H7 (cell line): ENCODE measurements at places on chromosomes 4 and X.
A peak's percentile ranks its signal among the peaks of the same experiment; 100 is the strongest.

- DNase-seq, result no peak
Observed at GRCh38 chr4:98110214-98110613, 33.1 kb downstream of the STPG2 start.

GRCh38 chr4:10131202-10131601 lies 14.6 kb upstream of the WDR1 start:
- no peak for DNase-seq

- no peak for DNase-seq
Observed at GRCh38 chr4:176864238-176864637, 71.5 kb upstream of the VEGFC start.

DNA sequence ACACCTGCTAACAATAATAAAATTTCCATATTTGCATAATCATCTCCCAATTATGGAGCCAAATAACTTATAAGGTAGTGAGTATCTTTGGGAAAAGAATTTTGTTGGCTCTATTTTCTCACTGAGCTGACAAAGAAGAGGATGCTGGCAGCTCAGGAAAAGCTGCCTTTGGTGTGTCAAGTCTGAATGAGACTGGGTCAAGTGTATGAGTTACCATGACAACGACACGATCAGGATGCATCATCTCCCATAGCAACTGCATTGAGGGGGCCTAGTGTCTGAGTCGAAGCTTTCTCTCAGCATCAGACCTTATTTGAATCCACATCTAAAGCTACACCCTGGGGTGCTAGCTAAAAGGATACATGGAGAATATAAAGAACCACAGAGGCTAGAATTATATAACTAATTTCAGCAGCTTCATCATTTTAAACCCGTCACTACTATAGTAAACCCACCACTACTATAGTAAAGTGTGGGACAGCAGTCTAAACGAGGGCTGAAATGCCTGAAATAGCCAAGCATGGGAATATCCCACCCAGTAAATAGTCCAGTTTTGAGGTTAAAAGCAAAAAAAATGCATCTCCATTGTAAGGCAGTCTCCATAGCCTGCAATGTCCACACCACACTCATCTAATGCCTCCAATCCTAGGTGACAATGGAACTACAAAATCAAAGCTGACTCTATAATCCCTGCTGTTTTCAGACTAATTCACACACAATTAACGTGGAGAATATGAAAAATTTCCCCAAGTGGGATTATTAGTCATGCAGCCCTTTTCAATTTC lies 16.0 kb downstream of the GSPT2 start:
- DNase-seq, result no peak

GRCh38 chr4:33882246-33882990 lies 2361.9 kb downstream of the ARAP2 start:
- no peak for DNase-seq

GRCh38 chr4:2451036-2451520 lies 17.8 kb upstream of the RNF4 start:
- DNase-seq, result peak; percentile 50

- DNase-seq, result no peak
Observed at GRCh38 chr4:185811509-185812364, at the start of gene SORBS2. SORBS2 (minus strand) TSS chr4:185812194; CDS start chr4:185690571, 121,623 bp downstream.

DNA sequence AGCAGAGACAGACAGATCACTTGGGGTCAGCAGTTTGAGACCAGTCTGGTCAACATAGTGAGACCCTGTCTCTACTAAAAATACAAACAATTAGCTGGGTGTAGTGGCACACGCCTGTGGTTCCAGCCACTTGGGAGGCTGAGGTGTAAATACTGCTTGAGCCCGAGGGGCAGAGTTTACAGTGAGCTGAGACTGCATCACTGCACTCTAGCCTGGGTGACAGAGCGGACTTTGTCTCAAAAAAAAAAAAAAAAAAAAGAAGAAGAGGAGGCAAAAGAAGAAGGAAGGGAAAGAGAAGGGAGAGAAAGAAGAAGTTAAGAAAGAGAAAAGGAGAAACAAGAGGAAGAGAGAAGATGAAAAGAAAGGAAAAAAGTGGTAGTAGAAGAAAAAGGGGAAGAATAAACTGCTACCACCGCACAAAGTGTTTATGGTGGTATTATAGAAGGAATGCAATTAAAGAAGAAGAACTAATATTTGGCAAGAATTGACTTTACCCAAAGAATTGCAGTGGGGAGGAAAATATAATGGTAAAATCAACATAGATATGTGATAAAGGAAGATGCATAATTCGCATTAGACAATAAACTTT lies 19.6 kb upstream of the NSUN7 start:
- DNase-seq, result no peak

- no peak for DNase-seq
Observed at GRCh38 chrX:12768491-12768890, 22.7 kb upstream of the PRPS2 start.

DNA sequence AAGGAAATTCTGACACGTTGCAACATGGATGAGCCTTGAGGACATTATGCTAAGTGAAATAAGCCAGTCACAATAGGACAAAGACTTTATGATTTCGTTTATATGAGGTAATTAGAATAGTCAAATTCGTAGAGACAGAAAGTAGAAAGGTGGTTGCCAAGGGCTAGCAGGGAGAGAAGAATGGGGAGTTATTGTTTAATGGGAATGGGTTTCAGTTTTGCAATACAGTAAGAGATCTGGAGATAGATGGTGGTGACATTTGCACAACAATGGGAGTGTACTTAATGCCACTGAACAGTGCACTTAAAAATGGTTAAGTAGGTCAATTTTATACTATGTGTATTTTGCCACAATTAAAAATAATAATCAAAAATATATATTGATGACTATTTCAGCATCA lies 43.4 kb upstream of the TMEM154 start:
- no peak for DNase-seq

DNA sequence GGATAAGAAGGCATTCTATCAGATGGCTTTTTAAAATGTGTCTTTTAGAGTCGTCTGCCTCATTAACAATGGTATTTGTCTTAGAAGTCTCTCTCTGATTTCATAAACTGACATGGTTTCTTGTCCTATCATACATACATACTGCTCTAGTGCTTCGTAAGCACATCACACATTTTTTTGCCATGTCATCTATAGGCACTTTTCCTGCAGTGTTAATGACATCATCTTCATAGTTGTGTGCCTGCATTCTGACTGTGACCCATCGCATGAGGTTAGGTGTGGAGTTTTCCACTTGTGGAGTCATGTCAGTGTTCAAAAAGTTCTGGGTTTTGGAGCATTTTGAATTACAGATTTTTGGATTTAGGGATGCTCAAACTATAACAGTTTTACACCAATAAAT lies 361.6 kb upstream of the SPOCK3 start:
- DNase-seq, result no peak

DNA sequence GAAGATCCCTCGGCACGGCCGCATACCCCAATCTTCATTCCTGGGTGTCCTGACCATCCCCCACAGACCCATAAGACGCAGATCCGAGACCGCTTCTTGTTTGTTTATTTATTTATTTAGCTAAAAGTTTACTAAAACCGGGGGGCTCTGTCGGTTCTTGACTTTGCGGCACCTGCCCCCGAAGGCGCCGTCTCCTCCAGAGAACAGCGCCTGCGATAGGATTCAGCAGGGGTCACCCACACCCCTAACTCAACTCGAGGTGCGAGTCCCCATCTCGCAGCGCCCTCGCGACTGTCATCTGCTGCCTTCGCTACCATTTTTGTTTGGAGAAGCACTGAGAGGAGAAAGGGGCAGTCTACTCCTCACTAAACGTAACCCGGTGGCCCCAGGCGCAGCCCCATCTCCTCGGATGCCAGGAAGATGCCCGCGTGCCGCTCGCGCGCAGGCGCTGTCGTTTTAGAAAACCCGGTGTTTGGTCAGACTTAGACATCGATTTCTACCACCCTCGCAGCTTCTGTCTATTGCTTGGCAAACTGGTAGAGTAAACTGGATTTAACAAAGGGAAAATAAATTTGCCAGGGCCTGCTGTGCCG lies 18.9 kb upstream of the GPR101 start:
- peak; percentile 69 for DNase-seq

DNA sequence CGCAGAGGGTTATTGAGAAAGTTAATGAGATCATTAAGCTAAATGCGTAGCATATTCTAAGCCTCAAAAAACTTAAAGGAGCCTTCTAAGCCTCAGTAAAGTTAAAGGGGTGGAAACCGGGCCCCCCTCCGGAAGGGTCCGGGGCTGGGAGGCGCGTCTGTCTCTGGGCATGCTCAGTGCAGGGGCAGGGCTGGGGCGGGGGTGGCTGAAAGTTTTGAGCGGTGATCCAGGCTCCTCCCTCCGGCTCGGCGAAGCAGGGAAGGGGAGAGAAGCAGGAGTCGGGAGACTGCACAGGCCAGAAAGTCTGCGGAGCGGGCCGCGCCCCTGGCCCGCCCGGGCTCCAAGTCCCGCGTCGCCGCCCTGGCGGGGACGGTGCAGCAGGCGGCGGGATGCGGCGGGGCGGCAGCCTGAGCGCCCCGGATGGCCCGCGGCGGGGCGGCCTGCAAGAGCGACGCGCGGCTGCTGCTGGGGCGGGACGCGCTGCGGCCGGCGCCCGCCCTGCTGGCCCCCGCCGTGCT lies at the start of gene EVC:
Gene EVC, plus strand, starts transcription at position 241 of the 518 bp plus-strand sequence. Its CDS starts 180 bp downstream, at position 421.
- DNase-seq, result peak; percentile 92

GRCh38 chrX:85159644-85160043 lies 83.9 kb downstream of the SATL1 start:
- no peak for DNase-seq

GRCh38 chr4:6804082-6804752 lies 21.7 kb downstream of the KIAA0232 start:
- no peak for DNase-seq

- no peak for DNase-seq
Observed at GRCh38 chr4:20127626-20128025, 124.1 kb upstream of the SLIT2 start.

DNA sequence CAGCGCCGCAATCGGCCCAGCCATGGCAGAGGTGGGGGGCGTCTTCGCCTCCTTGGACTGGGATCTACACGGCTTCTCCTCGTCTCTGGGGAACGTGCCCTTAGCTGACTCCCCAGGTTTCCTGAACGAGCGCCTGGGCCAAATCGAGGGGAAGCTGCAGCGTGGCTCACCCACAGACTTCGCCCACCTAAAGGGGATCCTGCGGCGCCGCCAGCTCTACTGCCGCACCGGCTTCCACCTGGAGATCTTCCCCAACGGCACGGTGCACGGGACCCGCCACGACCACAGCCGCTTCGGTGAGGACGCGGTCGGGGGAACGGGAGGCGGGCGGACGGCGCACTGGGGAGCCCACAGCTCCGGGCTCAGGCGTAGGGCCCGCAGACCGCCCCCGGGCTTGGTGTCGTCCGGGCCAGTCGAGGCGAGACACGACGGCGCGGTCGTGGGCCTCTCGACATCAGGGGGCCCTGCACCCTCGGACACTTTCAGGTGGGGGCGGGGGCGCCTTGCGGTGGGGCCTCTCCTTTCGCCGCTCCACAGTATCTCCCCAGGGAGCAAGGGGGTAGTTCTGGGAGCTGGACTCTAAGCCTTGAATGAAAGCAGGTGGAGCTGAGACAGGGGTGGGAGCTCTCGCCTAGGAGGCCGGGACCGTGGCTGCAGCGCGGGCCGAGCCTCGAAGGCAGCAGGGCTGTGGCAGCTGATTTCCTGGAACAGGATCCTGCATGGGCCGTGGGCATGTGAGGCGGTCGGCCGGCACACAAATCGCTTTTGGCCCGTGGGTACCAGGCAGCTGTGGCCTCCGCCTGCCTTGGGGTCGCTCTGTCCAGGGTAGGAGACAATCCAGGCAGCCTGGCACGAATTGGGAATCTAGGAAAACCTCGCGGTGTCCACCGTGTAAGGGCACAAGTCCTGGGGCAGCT lies 722 bp downstream of the FGF16 start:
- peak; percentile 64 for DNase-seq

- peak; percentile 1 for DNase-seq
Observed at GRCh38 chr4:174631901-174632758, 109.8 kb upstream of the HPGD start.
